Lung (tissue), 17 donors: ENCODE measurements at places on chromosomes 2 and 18. TPM values are rescaled to one million over a fixed set of nuclear protein-coding genes. Genes with fewer than 3 reads are reported as not detected.

The CPLX4 gene
- total RNA-seq: not detected

The EIF2AK3 gene
- total RNA-seq: 46.7 TPM

The C1QL2 gene
- not detected for total RNA-seq

The ALK gene
- total RNA-seq: 0.09 TPM

The WNT10A gene
- total RNA-seq: 0.77 TPM

The CNGA3 gene
- total RNA-seq: 0.40 TPM
